Cerebellum (tissue), 4 donors: ENCODE measurements at places on chromosomes 5 and 9. TPM values are rescaled to one million over a fixed set of nuclear protein-coding genes. Genes with fewer than 3 reads are reported as not detected.

GRCh38 chr5:80341016-80341775 is 21.4 kb downstream of the SPZ1 start:
- DNase-seq: no peak

GRCh38 chr9:133989625-133990365 is 2.3 kb downstream of the VAV2 start:
- DNase-seq: no peak

- no peak for DNase-seq
Measured at GRCh38 chr9:124062172-124062571, 50.6 kb downstream of the LHX2 start.

The CTNND2 gene
- 76.9 TPM for total RNA-seq

The SHC3 gene
- total RNA-seq: 28.3 TPM

The KLF9 gene
- 2.8 TPM for total RNA-seq

The SLC1A3 gene
- total RNA-seq: 562 TPM

The CPLANE1 gene
- total RNA-seq: 76.8 TPM

The F12 gene
- total RNA-seq: 3.3 TPM
